ENCODE measurements at places on chromosomes 12 and 14.

GRCh38 chr14:56088941-56089340, 29.3 kb upstream of the PELI2 start:
- no peak for DNase-seq

- DNase-seq = no peak
Observed at GRCh38 chr14:99240627-99241324, 31.2 kb downstream of the BCL11B start.

DNA sequence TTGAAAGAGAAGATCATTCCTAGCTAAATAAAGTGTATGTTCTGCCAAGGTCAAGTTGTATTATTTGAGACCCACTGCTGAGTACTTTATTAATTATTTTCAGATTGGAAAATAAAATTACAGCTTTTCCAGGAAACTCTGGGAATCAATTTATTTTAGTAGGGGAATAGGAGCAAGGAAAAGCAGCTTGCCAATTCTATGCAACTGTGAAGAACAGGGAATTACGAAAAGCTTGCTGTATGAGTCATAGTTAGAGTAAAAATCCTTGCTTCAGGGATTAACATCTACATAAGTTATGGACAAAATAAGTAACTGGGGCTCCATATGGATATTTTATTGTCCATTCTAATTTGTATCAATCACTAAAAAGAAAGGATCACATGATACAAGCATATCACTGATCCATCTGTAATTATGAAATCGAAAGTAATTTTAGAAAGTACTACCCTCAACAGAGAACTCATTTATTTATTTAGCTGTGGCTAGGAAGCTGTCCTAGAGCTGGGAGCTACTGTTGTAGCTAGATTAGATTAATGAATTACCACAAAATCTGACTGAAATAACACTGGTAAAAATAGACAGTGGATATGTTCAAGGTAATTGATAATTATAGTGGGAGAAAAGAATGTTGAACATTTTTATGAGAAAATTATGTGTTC, 303.5 kb upstream of the NPAS3 start:
- DNase-seq = no peak

DNA sequence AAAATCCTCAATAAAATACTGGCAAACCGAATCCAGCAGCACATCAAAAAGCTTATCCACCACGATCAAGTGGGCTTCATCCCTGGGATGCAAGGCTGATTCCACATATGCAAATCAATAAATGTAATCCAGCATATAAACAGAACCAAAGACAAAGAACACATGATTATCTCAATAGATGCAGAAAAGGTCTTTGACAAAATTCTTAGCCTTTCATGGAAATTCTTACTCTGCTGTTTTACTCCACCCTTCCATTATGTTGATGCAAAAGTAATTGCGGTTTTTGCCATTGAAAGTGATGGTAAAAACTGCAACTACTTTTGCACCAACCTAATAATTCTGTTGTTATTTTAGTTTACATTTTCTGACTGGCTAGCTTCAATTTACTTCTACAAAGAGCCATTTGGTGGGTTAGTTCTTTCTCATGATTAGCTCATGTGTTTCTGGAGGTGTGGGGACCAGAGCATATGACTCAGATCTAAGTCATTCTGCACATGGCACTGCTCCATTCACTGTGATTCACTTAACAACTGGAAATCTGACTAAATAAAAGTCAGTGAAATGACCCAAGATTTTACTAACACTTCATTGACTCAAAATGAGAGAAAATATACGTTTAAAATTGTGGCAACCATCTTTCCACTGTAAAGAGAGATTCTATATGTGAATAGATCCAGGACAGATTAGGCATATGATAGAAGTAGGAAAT, 99.9 kb downstream of the TMTC3 start:
- DNase-seq = no peak

GRCh38 chr12:7369274-7369729, 65.4 kb downstream of the ACSM4 start:
- DNase-seq = no peak

DNA sequence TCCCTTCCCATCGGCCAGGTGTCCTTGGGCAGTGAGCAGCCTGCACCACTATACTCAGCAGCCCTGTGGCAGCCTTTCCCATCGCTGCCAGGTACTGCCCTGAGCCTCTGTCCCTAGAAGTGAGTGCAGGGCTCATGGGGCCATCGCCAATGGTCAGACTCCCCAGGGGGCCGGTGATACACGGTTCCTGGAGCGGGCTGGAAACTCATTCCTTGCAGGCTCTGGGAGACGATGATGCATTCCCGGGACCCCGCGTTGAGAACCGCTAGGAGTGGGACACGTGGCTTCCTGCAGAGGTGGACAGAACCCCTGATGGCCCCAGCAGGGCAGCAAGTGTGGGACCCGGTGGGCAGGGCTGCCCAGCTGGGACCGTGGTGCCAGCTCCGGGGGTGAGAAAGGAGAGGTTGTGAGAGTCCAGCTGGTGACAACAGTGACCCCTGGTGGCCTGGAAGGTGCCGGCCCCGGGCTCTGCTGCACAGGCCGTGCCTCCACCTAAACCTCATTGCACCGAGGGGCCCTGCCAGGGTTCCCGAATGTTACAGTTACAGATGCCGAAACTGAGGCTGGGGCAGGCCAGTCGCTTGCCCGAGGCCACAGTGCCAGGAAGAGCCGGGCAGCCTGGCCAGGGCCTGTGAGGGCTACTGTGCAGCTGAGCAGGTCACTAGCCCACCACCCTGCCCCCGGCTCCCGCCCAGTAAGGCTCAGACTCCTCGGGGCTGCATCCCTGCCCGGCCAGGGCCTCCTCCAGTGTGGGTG, 33.8 kb downstream of the FBRSL1 start:
- peak; percentile 20 for DNase-seq

DNA sequence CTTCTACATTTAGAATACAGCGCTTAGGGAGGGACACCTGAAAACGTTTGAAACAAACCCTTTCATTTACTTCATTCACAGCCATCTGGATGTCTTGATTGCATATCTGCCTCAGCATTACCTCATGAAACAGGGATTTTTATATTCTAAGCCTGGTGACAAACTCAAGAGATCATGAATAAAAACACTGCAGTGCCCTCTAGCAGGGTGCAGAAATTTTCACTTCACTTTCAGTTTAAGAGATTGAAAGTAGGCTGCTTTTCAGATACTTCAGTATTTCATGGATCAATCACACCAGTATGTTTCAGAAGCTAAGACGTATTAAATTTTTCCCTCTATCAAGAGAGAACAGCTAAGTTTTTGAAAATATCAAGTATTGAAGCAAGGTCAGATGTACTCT, 467.8 kb downstream of the MDGA2 start:
- DNase-seq = no peak

DNA sequence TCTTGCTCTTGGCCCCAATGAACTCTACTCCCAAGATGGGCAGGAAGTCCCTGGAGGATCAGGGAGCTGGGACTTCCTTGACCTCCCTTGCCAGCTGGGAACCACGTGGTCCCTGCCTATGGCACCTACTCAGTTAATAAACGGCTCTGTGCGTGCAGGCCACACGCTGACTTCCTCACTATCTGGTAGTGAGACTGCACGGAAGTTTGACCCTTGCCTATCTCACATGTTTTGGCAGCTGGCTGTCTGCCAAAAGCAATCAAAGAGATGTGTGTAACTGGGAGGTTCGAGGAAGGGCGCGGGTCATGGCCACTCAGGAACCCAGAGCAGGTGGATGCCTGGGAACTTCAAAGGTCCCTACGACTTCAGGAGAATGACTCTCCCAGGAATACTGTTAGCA, 57.9 kb downstream of the RFLNA start:
- DNase-seq = no peak

GRCh38 chr14:87286191-87286590, 706.8 kb downstream of the GALC start:
- DNase-seq = no peak

DNA sequence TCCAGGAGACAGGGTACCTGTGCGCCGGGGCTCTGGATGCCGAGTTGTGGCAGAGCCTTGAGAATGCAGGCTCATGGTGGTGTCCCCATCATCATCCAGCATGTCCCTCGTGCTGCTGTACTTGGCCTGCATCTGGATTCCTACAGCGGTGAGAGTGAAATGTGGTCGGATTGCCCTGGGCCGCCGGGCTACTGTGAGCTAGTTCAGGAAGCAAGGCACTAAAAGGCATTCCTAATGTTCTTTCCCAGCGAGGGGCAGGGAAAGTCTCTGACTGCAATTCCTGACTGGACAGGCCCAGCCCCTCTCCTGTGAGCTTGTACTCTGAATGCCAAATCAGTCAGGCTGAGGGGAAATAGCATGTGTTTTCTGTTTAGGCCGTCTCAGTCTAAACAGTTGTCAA, at the start of gene CLEC1A:
CLEC1A (minus strand) TSS at position 195 of the 400 bp plus-strand sequence; CDS start at position 132, 63 bp downstream.
- DNase-seq = no peak

DNA sequence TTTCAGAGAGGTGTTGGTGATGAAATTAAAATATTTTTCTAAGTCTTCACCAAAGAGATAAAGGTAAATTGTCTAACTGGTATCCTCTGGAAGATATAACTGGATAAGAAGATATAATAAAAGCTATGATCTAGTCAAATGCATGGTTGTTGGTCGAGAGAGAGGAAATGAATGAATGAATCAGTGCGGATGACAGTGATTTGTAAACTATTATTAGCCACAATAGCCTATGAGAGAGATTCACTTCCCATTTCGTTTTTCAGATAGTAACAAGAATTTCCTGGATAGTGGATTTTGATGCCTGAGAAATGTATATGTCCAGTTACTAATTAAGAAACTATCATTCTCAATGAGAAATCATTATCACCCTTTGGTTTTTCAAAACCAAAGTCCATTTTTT, 63.1 kb downstream of the HEATR5A start:
- DNase-seq = no peak
